Stimulated activated CD8-positive, alpha-beta memory T cell treated with anti-CD3 and anti-CD28 coated beads, Interleukin-7, amount 100 ng/mL, for 1 hour (primary cell): ENCODE measurements at places on chromosomes 5 and 9.

DNA sequence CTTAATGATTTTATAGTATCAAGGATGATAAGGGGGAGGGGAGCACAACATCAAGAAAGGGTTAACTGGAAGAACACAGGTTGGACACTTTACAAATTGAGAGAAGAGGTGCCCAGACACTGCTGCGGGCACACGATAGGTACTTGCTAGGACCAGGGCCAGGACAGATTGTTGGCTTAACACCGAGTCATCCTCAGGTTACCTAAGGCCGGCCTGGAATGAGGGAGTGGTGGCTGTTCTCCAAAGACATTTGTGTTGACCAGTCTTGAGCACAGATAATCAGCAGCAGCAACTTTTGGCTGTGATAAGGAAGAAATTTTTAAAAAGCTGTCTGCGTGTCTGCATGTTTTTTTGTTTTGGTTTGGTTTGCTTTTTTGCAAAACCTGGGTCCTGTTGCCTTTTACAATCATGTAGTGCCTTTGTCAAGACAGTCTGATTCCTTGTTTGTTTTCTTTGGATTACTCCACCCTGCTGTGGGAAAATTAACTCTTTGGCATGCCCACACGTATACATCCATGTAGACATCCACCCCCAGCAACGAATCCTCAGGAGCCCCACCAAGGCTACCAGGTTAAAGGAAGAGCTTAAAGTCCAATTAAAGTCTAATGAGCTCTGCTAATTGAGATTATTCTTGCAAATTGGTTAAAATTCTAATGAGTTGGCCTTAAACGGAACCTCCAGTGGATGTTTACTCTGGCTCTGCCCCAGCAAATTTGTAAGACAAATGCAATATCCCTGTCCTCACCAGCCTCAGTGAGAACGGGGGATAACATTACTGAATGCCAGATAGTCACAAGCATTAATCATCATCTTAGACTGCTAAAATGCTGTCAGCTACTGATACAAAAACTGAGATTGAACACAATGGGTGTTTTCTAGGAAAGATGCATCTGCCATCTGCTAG, 382.3 kb downstream of the ACTL7B start:
- DNase-seq = no peak

DNA sequence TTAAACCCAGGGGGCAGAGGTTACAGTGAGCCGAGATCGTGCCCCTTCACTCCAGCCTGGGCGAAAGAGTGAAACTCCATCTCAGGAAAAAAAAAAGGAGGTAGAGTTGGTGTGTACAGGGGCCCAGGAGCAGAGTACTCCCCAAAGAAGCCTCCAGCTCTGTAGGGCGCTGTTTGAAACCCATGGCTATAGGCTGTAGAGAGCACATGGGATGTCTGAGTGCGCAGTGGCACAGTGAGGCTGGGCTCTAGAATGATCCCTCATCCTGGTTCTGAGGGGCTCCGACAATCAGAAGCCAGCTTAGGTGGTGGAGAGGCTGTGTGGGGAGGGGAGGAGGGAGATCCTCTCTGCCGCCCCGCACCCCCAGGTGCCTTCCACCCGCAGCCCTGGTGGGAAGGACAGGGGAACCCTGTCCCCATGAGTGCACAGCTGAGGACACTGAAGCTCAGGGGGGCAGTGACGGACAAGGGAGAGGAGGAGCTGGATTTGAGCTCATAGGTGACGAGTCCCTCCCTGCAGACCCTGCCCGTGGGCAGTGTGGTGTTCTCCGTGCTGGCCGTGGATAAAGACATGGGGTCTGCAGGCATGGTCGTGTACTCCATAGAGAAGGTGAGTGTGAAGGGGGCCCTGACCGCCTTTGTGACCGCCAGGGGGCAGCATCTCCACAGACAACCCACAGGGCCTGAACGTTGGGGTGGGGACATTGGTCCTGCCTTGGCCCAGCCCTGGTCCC, 24.6 kb downstream of the CDHR2 start:
- peak; percentile 51 for DNase-seq

- DNase-seq = no peak
Observed at GRCh38 chr9:82600536-82601292, 462.2 kb downstream of the RASEF start.

- no peak for DNase-seq
Observed at GRCh38 chr5:14332746-14333145, 189.6 kb downstream of the TRIO start.

DNA sequence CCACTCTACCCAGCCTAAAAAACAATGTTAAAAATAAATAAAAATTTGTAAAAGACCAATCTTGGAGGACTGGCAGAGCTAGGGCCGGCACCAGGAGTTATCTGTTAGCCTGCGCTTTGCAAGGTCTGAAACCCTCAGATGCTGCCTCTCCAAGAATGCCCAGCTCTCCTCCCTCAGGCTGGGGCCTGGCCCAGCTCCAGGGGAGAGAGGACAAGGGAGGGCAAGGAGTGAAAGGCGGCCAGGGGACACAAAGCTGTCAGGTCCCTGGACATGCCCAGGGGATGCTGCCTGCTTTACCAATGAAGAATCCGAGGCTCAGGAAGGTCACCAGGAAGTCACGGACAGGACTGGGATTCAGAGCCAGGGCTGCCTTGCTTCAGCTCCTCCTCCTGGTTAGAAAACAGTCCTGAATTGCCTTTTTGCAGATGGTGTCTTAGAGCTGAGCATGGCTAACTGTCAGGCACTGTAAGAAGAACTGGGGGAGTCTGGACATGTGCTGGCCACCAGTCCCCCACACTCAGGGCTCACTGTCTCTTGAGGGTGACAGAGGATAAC, 5.5 kb upstream of the N4BP3 start:
- no peak for DNase-seq

DNA sequence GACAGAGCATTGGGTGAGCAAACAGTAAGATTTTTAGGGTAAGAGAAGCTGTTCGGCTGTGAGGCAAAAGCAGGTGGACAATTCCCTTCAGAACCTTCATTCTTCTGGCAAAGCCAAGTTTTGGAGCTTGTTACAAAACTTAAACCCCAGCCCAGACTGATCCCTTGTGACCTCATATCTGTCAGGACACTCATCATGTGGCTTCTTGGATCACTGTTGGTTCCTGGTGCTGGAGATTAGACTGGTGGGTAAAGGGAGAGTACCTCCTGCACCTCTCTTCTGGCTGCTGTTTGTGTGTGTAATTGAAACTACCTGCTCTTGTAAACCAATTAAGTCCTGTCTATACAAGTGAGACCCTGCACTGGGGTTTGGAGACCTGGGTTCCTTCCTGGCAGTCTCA, 21.0 kb downstream of the LARP1 start:
- DNase-seq = no peak

DNA sequence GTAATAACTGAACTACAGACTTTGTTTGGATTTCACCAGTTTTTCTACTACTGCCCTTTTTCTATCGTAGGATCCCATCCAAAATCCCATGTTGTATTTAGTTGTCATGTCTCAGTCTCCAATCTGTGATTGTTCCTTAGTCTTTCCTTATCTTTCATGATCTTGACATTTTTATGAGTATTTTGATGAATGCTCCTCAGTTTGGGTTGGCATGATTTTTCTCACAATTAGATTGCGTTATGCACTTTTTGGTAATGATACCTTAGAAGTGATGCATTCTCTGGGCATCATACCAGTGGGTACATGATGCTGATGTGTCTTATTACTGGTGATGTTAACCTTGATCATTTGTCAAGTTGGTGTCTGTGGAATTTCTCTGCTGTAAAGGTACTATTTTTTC, 5.7 kb downstream of the SLC22A4 start:
- DNase-seq = no peak

- DNase-seq = no peak
Observed at GRCh38 chr9:109806506-109807115, 26.6 kb downstream of the PALM2AKAP2 start.

- DNase-seq = no peak
Observed at GRCh38 chr9:107138261-107138992, 144.7 kb upstream of the RAD23B start.

DNA sequence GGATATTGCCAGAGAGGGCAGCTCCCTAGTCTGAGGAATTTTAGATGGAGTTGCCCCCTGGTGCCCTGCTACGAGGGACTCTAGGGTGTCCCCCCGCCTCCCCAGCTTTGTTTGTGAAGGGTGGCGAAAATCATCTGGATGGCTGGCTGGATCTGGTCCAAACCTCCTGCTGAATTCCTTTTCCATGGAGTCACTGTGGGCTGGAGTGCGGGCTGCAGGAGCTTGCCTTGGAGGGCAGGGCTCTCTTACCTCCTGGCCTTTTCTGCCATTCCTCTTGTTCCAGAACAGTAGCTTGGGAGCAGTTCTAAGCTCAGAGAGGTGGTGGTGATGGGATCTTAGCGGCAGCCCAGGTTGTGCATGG, 2.1 kb downstream of the SYNPO start:
- no peak for DNase-seq

GRCh38 chr5:56305001-56305950, 72.1 kb upstream of the ANKRD55 start:
- DNase-seq = no peak

DNA sequence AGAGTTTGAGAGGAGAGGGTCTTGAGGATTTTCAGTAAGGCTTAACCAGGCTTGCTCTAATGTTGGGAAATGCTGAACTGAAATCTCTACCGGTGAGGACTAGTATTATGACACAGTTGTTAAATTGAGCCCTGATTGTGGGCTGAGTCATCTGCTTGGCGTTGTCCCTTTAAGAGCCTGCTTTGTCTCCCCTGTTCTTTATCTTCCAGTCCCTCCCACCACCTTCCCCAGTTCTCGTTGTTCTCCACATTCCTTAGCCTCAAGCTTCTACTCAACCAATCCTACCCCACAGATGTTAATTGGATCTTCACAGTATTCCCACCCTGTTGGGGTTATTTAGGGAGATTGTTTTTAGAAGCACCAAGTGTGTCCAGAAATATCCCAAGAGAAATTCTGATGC, 57.6 kb downstream of the ANKRD55 start:
- no peak for DNase-seq

GRCh38 chr5:110784901-110785300, 46.1 kb downstream of the SLC25A46 start:
- no peak for DNase-seq

DNA sequence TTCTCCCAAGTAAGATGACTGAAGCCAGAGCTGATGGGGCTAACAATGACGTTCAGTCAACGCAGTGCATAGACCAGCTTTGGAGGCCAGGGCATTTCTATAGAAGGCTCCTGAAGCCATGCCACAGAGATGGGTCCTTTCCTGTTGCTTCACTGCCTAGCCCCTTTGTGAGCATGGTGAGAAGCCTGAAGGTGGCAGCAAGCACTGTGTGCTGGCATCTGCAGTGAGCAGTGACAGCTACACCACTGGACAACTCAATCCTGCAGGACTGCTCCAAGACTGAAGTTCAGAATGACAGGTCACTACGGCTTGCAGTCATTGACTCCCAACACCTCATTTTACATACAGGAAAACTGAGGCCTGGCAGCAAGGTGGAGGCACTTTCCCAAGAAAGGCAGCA, 229.0 kb downstream of the TSSK1B start:
- DNase-seq = no peak

DNA sequence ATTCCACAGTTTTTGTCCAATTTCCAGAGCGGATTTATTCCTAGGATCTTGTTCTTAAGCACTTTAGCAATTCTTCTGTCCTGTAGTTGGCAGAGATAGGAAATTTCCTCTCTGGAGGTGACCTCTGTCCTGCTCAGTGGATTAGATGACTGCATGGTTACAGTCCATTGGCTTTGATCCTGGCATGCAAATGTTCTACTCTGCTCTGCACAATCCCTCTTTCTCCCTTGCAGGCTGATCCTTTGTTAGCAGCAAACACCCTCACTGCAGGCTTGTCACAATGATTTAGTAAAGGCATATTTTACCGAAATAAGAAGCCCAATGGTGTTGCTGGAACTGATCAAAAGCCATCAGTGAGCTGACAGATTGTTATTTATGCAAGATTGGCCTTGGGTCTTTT, 243.8 kb downstream of the COX7C start:
- DNase-seq = no peak

DNA sequence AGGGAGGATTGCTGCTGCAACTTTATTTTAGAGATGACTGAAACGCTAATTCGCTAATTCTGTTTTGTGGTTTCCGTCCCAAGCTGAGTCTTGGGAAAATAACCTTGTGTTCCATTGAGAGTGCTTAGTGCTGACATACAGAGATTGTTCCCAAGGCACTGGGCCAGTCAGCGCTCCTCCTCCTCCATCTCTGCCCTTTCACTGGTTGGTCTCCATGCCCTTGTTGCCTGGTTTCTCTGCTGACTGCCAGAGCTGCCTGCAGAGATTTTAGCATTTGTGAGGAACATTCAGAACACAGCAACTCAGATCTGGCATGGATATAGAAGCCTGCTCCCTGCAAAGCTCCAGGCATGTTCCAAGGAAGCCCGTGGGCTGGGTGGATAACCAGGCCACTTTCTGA, 126.0 kb upstream of the IRX2 start:
- no peak for DNase-seq

GRCh38 chr5:56649569-56649968, 165.8 kb upstream of the MAP3K1 start:
- no peak for DNase-seq

GRCh38 chr9:127707766-127708165, 978 bp downstream of the CFAP157 start:
- DNase-seq = no peak

DNA sequence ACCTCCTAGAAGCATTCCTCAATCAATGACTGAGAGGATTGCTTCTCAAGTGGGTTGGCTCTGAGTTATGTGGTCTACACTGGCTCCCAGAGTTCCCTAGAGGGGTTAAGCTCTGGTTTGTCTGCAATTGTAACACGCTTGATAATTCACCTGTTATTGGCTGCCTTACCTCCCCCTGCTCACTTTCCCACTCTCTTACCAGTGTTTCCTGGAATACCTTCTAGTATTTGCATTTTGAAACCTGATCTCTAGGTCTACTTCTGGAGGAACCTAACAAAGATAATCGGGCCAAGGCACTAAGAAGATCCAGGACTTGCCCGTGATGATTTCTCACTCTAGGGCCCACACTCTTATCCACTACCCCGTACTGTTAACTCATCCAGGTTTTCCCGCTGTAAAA, 110.1 kb upstream of the MAP3K1 start:
- DNase-seq = no peak

GRCh38 chr5:143207058-143207457, 196.4 kb downstream of the NR3C1 start:
- no peak for DNase-seq

GRCh38 chr9:124511891-124512805, 4.9 kb upstream of the NR5A1 start:
- DNase-seq = no peak

DNA sequence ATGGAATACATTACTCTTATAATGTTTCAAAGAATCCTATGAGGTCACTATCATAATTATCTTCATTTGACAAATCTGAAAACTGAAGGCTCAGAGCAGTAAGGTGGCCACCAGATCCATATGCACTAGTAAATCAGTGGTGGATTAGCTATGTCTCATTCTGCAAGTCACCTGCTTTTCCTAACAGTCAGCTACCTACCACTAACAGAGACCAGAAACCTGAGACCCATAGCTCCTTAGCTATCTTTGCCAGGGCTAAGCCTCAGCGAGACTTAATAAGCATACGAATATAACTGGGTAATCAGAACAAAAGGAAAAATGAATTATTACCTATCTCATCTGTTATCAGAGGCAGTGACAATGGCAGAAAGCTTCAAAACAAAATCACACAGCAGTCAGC, 118.7 kb downstream of the AUH start:
- no peak for DNase-seq

GRCh38 chr9:26949637-26950069, 2.6 kb upstream of the PLAA start:
- no peak for DNase-seq

GRCh38 chr5:95390812-95391492, at the start of gene FAM81B:
Gene FAM81B, plus strand, starts transcription at chr5:95391366. Its CDS starts 24 bp downstream, at chr5:95391390.
- DNase-seq = no peak
